ENCODE measurements at places on chromosomes 16 and 17.
A peak's percentile ranks its signal among the peaks of the same experiment; 100 is the strongest.

DNA sequence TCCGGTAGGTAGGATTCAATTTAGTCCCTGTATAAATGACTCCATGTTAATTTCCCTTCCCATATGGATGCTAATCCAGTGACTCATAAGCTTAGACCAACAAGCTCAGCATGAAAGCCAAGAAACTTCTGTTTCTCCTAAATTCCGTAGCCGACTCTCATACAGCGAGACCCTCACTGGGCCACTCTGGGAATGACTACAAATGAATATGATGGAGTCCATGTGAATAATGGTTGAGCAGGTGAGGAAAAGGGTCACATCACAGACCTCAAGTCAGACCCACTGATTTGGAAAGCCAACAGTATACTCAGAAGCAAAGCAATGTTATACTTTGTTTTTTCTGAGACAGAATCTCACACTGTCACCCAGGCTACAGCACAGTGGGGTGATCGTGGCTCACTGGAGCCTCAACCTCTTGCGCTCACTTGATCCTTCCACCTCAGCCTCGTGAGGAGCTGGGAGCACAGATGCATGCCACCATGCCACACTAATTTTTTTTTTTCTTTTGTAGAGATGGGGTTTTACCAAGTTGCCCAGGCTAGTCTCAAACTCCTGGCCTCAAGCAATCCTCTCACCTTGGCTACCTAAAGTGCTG is 14.6 kb downstream of the RSL1D1 start:
- no peak for DNase-seq

GRCh38 chr16:66693149-66693548 is 3.4 kb downstream of the CMTM4 start:
- DNase-seq, result no peak

GRCh38 chr17:42233156-42233555 is 38.9 kb upstream of the GHDC start:
- DNase-seq, result no peak

DNA sequence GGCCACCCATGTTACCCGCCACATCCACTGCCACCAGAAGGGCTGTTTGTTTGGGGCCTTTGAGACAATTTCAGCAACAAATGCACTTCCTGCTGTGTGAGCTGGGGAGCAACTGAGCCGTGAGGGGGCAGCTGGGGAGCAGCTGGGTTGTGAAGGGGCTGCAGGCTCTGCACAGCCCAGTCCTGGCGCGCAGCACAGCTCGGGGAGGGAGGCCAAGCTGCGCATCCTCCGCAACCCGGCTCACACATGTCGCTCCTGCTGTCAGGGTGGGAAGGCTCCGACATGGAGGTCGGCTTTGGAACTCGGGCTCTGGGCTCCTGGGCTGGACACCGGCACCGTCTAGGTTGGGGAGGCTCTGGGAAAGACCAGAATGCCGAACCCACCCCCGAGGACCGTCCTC is 53.6 kb downstream of the CBFA2T3 start:
- no peak for DNase-seq

DNA sequence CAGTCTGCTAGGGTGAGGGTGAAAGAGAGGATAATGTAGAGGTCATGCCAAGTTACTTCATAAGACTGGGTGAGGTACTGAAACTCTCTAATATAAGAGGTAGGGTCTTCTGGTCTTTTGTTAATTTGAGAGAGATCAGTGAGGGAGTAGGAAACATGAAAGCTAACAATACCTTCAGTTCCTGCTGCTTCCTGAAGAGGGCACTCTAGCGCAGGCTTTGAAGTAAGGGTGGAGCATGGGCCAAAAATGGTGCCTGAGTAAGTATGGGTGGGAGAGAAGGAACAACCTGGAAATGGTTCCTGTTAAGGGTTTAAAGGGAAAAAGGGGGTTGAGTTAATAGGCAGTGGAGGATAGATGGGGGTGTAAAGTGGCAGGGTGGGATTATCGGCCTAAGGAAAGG is 2449.5 kb downstream of the TP53TG3F start:
- no peak for DNase-seq

DNA sequence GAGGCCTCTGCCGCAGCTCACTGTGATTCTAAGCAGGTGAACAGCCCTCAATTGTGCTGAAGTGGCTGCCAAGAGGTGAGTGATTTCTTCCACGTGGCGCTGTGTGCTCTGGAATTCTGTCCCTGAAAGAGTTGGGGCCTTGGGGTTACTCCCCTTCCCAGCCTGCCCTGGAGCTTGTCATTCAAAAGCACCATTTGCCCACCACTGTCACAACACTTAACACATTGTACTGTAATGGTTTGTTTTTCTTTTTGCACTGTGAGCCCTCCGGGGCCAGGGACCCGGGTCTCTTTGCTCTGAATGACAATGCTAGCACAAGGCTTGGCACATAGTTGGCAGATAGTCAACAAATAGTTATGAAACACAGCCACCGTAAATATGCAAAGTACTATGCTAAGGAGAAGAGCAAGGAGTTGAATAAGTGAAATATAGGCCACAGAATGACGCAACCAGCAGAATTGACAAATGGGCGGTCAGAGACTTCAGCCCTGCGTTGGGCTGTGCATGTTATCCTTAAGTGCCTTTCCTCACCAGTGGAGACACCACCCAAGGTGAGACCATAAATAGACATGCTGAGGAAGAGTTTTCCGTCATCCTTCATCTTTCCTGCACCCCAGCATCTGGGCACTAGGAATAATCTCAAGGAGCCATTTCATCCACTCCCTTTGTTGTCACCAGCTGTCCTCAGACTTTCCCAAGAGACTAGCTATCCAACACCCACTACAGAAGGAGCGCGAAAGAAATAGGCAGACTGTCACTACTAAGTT is 112.0 kb upstream of the DNAH9 start:
- no peak for DNase-seq

DNA sequence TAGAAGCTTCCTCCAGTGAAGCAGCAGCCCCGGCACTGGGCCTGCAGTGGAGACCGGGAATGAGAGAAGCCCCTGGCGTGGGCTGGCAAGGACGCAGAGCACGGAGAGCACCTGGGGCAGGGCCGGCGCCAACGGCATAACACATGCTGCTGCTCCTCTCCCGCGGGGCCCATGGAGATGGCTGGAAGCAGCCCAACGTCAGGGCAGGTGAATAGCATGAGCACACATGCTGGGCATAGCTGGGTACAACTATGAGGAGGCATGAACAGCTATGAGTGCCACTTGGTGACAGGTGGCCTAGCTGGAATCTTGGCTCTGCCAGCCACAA is 46.4 kb downstream of the IRF8 start:
- DNase-seq, result peak; percentile 49

DNA sequence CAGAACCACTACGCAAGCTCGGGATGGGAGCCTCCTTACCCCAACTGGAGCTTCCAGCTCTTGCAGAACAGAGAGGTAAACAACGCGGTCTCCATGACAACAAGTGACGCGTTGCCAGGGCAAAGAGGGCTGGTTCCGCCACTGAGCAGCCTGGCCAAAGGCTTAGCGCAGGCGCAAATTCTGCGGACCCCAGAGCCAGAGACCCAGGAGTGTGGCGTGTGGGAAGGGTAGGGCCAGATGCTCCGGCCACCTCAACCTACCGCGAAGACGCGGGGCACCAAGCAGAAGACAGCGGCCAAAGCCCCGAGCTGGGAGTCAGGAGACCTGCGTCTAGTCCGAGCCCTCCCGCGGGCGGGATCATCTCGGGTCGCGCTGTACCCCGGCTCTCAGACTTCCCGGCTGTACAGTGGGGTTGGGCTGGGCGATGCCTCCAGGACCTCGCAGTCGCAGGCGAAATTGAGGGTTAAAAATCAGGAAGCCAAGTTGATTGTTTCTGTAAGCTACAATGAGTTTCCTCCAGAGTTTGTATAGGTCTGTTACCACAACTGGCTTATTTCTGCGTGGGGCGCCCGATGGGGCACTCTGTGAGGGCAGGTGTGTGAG is at the start of gene TEKT1:
TSS of gene TEKT1 (minus strand) at position 69 of the 603 bp plus-strand sequence. CDS start 1,353 bp downstream, outside the sequence.
- DNase-seq, result peak; percentile 80

DNA sequence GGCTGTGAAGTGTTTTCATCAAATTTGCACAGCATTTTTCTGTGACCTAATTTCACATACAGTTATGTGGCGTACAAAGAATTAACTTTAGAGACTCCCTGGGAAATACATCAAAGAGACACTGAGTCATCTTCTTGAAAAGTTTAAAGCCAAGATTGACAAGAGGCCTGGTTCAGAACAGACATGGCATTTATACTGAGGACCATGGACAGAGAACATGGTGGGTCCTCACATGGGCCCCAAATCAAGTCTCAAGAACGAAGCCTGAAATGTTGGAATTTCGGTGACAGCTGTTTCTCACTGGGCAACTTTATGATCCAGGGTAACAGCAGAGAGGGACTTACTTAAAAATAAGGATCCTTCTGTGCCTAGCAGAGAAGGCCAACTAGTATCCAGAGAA is 311.5 kb upstream of the KCNJ16 start:
- DNase-seq, result no peak

GRCh38 chr16:76835339-76835738 is 355.7 kb upstream of the MON1B start:
- no peak for DNase-seq

DNA sequence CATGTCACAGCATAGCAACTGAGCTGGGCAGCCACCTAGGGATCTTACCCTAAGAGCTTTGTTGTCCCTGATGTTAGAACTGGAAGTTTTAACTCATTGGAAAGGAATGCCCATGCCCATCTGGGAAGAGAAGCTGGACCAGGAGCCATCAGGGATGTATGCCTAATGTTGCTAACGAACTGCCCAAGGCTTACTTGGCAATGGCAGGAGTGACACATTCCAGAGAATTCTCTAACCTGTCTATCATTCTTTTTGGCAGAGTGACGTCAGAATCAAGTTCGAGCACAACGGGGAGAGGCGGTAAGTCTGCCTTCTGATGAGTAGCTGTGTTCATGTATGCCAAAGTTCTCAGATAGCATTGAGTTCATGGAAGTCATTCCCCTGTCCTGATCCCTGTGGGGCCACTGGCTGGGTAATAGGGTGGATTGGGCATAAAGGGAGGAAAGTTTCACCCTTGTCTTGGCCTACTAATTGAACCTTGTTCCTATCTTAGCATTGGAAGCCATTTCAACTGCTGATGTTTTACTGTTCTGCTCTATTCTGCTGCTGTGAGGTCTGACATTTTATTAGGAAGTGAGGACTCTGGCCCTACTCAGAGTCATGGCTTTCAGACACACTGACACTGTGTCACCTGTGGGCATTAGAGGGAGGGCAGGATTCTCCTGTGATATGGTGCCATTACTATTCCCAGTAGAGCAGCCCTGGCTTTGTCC is 23.7 kb downstream of the MAP3K3 start:
- no peak for DNase-seq

DNA sequence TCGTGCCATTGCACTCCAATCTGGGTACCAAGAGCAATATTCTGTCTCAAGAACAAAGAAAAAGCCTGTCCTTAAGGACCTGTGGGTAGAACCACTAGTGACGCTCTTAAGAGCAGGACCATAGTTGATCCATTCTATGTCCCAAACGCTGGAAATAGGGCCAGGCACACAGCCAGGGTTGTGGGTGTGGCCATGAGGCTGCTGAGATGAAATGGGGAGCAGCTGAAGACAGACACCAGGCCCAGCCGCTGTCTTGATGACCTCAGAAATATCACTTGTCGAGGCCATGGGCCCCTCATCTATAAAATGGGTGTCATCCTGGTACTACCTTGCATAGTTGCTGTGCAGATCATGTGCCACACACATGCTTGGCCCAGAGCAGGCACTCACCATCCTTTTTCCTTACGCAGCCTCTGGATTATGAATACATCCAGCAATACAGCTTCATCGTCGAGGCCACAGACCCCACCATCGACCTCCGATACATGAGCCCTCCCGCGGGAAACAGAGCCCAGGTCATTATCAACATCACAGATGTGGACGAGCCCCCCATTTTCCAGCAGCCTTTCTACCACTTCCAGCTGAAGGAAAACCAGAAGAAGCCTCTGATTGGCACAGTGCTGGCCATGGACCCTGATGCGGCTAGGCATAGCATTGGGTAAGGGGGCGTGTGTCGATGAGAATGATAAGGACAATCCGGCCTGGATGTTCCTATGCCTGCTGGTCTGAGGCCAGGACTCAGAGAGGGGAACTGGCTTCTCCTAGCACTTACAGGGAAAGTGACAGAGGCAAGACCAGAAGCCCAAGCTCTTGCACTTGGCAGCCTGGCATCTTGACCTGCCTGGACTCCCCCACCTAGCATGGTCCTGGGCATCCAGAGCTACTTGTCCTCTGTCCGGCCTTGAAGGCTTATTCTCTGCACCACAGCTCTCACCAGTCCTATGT is 25.5 kb downstream of the CDH5 start:
- no peak for DNase-seq

DNA sequence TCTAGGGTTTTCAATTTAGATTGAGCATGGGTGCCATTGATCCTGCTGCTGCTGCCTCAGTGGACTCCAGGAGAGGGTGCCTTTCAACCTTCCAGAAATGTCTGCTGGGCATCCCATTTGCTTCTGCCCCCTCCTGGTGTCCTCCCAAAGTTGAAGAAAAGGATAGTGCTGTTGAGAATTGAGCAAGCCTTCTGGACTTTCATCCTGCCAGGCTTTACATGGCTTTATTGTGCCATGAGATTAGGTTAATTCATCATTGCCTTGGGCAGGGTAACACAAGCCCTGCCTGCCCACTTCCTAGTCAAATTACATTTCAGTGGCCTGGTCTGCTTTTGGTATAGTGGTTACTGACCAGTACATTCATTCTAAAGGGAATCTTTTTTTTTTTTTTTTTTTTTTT is 17.9 kb upstream of the TANGO6 start:
- peak; percentile 29 for DNase-seq

- DNase-seq, result no peak
Observed at GRCh38 chr17:16354585-16354984, 1.3 kb upstream of the CENPV start.

- no peak for DNase-seq
Observed at GRCh38 chr17:80614332-80615047, 69.9 kb downstream of the RPTOR start.

- DNase-seq, result no peak
Observed at GRCh38 chr16:49057391-49057790, 224.2 kb downstream of the CBLN1 start.

Measured in mucosa of descending colon (tissue), 3 donors.